ENCODE measurements at places on chromosomes 7 and 10.
A peak's percentile ranks its signal among the peaks of the same experiment; 100 is the strongest.

DNA sequence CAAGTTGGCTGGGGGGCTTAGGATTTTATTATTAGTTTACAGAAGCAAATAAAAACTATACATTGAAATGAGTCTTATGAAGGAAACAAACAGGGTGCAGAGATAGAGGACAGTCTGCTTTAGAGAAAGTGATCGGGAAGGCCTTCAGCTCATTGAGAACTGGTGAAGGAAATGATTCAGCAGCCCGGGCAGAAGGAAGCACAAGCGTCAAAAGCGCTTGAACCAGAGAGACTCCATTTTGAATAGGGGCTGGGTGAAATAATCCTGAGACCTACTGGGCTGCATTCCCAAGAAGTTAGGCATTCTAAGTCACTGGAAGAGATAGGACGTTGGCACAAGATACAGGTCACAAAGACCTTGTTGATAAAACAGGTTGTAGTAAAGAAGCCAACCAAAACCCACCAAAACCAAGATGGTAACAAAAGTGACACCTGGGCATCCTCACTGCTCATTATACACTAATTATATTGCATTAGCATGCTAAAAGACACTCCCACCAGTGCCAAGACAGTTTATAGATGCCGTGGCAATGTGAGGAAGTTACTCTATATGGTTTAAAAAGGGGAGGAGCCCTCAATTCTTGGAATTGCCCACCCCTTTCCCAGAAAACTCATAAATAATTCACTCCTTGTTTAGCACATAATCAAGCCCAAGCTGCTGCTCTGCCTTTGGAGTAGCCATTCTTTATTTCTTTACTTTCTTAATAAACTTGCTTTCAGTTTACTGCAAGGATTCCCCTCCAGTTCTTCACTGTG, 83.1 kb upstream of the MPP7 start:
- no peak for DNase-seq

- DNase-seq = peak; percentile 36
Observed at GRCh38 chr10:77164616-77165311, 472.8 kb downstream of the KCNMA1 start.

DNA sequence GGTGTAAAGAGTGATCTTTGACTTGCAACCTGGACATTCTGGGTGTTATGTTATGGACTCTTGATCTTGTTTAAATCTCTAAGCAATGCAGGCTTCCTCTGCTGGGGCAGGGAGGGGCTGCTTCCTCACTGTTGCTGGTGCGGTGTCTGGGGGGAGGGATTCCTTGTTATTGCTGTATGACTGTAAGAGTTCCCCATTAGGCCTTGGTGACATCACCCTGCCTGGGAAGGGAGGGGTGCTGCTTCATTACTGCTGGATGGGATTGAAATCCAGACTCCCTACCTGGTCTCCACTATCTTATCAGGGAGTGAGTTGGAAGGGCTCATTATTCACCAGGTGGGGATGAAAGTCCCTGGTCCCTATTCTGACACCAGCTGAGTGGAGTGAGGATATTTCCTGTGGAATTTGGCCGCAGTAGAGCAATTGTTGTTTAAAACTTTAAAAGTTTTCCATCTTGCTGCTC, 8.8 kb downstream of the OGDH start:
- DNase-seq = no peak

DNA sequence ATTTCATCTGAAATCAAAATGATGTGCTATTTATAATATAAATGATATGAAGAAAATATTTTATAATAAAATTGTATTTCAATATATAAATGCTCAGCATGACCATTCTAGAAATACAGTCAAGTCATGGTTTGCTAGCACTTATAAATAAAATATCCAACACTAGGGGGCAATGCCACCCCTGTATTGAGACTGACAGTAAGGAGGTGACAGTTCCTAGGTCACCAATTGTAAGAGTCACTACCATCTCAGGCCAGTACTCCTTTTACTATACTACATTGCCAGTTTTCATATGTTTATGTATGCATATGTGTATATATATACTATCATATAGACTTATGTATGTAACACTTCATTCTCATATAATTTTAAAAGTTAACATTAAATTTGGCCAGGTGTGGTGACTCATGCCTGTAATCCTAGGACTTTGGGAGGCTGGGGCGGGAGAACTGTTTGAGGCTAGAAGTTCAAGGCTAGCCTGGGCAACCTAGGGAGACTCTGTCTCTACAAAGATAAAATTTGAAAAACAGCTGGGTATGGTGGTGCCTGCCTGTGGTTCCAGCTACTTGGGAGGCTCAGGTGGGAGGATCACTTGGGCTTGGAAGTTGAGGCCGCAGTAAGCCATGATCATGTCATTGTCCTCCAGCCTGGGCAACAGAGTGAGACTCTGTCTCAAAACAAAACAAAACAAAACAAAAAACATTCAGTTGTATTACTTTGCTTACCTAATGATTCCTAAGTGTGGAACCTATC, 2.4 kb upstream of the CNOT4 start:
- peak; percentile 84 for DNase-seq

GRCh38 chr10:513393-513792, 176.1 kb downstream of the DIP2C start:
- DNase-seq = no peak

DNA sequence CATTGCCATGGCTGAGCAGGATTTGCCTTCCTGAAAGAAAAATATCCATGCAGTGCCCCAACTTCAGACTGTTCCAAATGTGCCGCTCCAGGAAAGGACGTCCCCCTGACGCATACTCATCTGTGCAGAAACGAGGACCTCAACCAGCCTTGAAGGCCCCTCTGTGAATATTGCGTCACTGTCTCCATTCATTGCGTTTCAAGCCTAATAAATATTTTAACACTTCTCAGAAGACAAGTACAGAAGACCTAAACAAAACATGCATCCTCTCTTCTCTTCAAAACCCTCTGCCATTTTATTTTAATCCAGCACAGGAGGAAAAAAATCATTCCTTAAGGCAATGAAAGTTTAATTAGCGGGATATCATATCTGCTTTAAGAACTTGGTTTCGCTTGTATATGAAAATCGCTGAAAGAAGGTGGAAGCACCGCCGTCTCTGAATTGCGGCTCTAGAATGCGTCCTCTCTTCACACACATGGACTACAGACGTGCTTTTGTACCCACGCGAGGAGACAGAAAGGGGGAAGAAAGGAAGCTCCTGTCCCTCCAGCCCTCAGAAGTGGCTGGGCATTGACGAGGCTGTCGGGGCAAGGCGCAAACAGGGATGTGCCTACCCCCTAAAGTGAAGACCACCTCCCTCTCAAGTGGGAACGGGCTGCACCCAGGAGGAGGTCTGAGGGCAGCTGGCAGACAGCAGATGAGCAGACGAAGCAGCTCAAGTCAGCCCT, 36.8 kb downstream of the RGS10 start:
- DNase-seq = no peak

DNA sequence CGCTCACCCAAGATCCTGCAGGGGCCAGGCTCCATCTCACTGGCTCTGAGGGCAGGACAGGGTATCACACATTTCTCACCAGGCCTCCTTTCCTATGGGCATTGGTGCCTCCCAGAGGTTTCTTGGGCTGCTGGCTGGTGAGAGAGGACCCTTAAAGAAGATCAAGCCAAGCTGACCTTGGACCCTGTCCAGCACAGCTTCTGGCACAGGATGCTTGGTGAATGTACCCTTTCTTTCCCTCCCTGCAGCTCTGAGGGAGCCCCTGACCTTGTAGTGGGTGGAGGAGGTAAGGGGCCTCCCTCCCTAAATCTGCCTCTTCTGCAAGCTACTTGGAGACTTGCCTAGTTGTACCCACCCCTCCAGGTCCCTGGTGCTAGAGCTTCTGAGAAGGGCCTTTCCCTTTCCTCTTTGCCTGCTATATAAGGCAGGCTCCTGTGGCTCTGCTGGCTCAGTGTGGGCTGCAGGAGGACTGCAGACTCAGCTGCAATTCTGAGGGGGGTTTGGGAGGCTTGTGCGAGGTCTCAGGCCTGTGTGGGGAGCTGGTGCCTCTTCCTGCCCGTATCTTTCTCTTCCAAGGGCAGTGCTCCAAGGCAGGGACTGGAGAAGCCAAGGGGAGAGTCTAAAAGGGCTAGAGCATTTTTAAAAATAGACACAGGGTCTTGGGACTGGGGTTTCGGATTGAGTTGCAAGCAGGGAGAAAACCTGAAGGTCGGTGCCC, 11.7 kb upstream of the TRIM8 start:
- peak; percentile 87 for DNase-seq

DNA sequence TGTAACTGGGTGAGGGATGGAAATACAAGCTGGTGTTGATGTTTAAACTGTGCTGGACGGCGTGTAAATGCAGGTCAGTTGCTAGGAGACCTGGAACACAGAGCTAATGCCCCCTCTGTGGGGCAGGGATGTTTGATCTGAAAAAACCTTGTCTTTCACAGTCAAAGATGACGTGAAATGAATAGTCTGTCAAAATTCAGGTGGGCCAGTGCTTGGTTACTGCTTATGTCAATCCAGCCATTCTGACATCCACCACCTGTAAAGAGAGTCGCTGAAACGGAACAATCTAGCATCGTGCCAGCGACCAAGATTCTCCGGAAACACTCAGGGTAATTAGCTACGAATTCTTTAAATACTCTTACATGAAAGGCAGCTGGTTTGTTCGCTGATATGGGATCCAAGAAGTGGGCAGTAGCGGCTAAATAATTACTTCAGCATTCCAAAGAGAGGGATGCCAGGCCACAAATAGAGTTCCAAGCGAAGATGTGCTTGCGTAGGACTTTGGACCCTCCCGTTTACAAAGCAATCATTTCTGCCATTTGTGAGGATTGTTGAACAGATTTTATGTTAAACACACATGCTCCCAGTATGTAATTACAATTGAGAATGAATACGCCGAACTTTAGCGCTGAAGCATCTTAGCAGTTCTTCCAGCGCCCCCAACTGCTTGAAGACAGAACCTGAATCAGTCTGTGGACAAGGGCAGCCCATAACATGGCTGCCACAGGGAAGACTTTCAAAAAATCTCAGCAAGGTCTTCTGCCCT, 7.3 kb upstream of the ASB4 start:
- DNase-seq = peak; percentile 70

DNA sequence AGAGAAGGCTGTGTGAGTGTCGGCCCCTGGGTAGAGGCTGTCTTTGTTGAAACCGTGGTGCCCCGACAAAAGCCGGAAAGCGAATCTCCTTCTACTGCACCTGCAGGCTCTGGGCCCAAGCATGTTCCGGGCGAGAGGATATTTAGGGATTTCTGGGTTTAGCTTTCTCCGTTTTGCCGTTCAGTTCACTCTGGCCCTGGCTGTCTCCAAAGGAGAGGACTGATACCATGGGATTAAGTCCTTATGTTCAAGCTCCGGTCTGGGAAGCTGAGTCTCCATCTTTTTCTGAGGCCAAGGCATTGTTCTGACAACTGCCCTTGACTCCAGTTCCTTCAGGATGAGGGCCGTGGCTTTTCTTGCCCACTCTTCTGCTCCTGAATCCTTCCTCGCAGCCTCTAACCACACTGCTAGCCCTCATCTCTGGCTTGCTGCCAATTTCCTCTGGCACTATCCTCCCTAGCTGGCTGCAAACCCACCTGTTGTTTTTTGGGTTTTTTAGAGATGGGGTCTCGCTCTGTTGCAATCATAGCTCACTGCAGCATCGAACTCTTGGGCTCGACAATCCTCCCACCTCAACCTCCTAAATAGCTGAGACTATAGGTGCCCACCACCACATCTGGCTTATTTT, 206.8 kb downstream of the SKIDA1 start:
- peak; percentile 42 for DNase-seq

DNA sequence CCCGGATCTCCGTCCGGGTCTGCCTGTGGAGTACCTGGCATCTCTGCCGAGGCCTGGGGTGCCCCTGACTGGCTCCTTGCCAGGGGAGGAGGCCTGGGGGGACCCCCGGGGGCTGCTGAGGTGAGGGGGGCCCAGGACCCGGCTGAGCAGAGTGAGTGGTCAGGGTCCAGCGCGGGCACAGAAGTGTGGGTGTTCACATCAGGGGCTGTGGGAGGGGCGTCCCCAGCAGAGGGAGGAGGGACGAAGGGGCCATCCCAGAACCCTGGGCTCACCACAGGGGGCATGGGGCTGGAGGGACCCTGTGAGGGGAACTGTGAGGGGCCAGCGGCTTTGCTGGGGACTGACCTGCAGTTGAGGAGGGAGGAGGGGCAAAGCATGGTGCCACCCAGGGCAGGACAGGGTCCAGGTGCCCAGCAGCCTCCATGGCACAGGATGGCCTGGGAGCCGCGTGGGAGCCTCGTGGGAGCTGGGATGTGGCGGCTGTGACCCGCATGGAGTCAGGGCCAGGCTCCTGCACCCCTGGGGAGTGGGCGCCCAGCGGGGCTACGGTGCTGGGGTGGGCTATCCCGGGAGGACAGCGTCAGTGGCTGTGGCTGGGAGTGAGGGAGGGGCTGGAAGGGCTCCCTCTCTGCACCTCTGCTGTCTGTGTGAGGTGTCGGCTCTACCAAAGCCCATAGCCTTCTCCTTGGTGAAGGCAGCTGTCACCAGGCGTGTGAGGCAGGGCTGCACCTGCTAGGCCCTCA, 91.2 kb downstream of the DNAJB6 start:
- no peak for DNase-seq

DNA sequence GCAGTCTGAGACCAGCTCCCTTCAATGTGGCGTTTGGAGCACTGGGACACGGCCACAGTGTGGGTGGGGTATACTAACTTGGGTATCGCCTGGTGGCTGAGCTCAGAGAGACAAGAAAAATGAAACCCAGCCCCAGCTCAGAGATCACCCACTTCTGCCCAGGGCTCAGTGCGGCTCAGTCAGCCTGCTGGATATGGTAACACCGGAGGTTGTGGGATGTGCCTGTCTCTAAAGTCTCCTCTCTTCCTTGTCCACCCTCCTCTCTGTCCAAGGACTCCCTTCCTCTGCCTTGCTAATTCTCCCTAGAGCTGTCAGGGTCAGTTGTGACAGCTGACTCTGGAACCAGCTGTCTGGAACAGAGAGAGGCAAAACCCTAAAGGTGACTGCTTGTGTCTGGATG, 149.1 kb downstream of the PTPN20 start:
- no peak for DNase-seq

DNA sequence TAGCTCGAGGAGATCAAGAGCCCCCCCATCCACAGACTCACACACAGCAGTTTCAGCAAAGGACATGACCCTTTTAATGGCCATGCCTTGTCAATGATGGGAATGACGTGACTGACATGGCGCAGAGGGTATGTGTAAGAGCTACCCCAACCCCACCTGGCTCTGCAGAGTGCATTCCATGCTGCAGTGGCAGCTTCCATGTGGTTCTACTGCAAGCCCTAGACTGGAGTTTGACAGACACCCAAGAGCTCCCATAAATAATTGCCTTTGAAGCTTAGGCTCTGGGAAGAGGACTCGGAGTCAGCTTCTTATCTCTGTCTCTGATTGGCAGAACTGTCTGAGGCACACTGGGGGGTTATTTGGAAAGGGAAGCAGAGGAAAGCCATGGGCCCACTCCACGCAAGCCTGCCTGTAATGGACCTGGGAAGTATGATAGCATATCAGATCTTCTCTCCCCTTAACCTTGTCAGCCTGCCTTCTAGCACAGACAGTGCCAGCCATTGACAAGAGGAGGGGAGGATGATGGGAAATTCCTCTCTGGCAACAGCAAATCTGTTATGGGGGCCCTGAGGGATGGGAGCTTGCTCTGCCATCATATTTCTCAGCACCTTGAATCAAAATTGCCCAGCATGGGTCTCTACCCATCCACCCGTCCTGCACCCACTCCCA, 478.5 kb upstream of the PODXL start:
- DNase-seq = no peak

GRCh38 chr7:3673524-3673923, 372.5 kb downstream of the SDK1 start:
- peak; percentile 35 for DNase-seq

- DNase-seq = no peak
Observed at GRCh38 chr10:97925308-97925938, 75.8 kb downstream of the GOLGA7B start.
